NCI-H2171 (cell line): ENCODE measurements at places on chromosomes 4 and X.

DNA sequence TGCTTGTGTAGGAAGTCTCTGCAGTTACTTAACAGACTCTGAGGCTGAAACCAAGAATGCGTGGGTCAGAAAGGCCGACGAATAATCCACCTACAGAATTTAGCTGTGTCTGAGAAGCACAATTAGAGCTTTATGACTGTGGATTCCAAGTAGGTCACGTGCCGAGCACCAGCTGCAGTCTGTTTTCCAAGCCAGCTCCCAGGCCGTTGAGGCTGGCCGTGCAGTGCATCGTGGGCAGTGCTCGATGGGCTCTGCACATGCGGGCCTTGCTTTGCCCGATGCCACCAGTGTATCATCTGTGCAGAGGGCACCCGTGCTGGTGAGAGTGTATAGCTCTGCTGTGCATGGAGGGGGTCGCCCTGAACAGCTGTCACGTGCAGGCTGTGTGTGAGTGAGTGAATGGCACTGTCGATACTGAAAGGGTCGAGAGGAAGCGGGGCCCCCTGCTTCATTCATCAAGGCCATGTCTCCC lies 67.5 kb upstream of the CLDN34 start:
- no peak for DNase-seq

DNA sequence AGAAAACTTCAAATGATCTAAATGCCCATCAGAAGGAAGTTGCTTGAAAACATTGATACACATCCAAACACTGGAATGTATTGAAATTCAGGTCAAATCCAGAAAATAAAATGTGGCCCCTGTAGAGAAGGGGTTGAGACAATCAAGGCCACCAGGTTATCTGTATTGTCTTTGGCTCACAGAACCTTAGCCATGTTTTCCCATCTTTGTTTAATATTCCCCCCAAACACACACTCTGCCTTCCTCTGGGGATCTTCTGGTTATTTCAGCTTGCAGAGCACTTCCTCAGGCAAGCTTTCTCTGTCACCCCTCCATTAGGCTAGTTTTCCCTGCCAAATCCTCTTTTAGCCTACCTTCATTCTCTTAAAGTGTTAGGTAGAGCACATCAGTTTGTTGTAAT lies 30.5 kb downstream of the PAGE2 start:
- no peak for DNase-seq

GRCh38 chrX:107576392-107576791 lies 51.9 kb upstream of the PRPS1 start:
- DNase-seq: no peak

- DNase-seq: peak; percentile 33
Measured at GRCh38 chr4:112402098-112402497, 104.9 kb downstream of the ALPK1 start.
